Fibroblast of lung (primary cell): ENCODE measurements at places on chromosomes 16 and 17. TPM values are rescaled to one million over a fixed set of nuclear protein-coding genes. Genes with fewer than 3 reads are reported as not detected.

The LYRM9 gene
- 4.5 and 13.7 TPM in 2 replicates for polyA plus RNA-seq

The CMTM4 gene
- polyA plus RNA-seq = 6.9 and 12.8 TPM in 2 replicates

The HCRT gene
- polyA plus RNA-seq = not detected in 2 replicates

The ADPRM gene
- 8.7 and 11.3 TPM in 2 replicates for polyA plus RNA-seq

GRCh38 chr16:55846598-55847346 is 13.9 kb upstream of the CES1 start:
- DNase-seq = no peak
- H3K36me3 ChIP-seq = no peaks in the 10 kb centered on the region
- H3K27me3 ChIP-seq = no peaks in the 10 kb centered on the region

- H3K27ac ChIP-seq = no peak overlapping the region
- no peaks in the 10 kb centered on the region for H3K36me3 ChIP-seq
- H3K4me3 ChIP-seq = no peak overlapping the region
- no peak for DNase-seq
- peaks cover under 1% of the 10 kb centered on the region for H3K4me1 ChIP-seq
Measured at GRCh38 chr17:50609380-50610074, 25.2 kb upstream of the ABCC3 start.

- H3K27me3 ChIP-seq = peaks cover 6% of the 10 kb centered on the region
- H3K4me1 ChIP-seq = no peaks in the 10 kb centered on the region
- DNase-seq = no peak
- no peak overlapping the region for H3K27ac ChIP-seq
Measured at GRCh38 chr17:16936536-16937310, 35.2 kb downstream of the TNFRSF13B start.

DNA sequence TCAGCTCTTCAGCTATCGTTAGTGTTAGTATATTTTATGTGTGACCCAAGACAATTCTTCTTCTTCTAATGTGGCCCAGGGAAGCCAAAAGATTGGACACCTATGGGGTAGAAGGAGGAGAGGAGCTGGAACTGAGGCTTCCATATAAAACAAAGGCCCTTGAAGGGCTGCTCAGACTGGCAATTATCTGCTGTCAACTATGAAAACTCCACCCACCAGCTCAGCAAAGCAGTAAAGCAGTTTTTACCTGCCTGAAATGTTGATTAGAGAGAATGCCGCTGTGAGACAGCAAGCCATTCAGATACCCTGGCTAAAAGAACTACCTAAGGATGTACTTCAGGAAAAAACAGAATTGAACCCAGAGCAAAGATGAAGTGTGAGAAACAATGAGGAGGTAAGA is 45.9 kb upstream of the GNAO1 start:
- DNase-seq = no peak
- no peak overlapping the region for H3K4me3 ChIP-seq
- H3K27me3 ChIP-seq = no peaks in the 10 kb centered on the region
- H3K27ac ChIP-seq = no peak overlapping the region
- H3K4me1 ChIP-seq = no peaks in the 10 kb centered on the region

GRCh38 chr17:21573961-21574610 is 118.2 kb upstream of the KCNJ18 start:
- peak; percentile 26 for DNase-seq
- no peaks in the 10 kb centered on the region for H3K36me3 ChIP-seq
- no peaks in the 10 kb centered on the region for H3K4me1 ChIP-seq
- peak overlapping the region; percentile 73 for H3K4me3 ChIP-seq

DNA sequence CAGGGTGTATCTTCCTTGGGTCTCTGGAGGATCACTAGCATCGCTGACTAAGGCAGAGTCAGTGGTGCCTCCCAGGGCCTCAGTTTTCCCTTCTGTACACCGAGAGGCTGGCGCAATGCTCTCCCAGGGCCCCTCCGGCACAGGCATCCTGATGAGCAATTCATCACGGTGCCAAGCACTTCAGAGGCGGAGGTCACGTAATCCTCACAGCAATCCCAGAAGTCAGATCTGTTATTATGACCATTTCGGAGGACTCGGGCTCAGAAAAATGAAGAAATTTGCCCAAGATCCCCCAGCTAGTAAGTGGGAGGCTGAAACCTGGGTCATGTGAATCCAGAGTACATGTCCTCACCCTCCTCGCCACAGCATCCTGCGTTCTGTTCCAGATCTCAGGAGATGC is 46.5 kb downstream of the AIPL1 start:
- DNase-seq = no peak
- no peaks in the 10 kb centered on the region for H3K4me1 ChIP-seq
- no peaks in the 10 kb centered on the region for H3K27me3 ChIP-seq
- H3K4me3 ChIP-seq = no peak overlapping the region
- H3K27ac ChIP-seq = no peak overlapping the region

DNA sequence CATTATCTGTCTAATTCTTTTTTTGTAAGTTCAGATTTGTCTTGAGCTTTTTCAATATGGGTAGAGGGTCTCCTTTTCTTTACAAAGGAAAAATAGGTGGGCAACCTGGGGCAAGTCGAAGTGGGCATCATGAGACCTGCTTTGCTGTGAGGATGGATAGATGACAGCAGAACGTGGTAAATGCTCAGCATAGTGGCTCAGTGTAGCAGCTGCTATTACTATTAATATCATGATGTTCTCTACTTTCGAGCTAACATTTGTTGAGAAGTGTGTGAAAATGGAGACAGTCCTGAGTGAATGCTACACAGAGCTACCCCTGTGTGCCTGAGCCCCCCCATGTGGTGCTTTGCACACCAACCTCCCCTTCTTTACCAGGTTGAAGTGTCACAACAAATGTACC is 39.0 kb upstream of the LGALS9 start:
- DNase-seq = no peak
- H3K27ac ChIP-seq = no peak overlapping the region

GRCh38 chr17:49316889-49317675 is 45.0 kb downstream of the ZNF652 start:
- H3K27ac ChIP-seq = no peak overlapping the region
- no peak for DNase-seq
- H3K4me3 ChIP-seq = no peak overlapping the region
- no peaks in the 10 kb centered on the region for H3K27me3 ChIP-seq
- no peaks in the 10 kb centered on the region for H3K36me3 ChIP-seq

DNA sequence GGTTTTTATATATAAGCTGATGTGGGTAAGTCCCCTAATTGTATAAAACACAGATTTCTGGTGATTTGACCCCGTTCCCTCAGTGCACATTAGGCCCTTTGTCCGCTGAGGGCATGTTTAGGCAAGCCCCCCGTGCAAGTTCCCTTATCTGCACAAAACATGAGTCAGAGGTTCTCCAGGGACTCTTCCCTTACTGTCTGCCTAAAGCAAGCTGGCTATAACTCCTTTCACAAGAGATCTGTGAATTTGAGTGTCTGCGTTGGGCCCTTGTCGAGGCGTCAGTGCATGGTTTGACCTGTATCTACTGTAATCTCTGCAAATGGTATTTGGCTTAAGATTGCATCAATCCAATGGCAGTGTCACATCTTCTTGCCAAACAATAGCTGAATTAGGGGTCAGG is 712.8 kb downstream of the CDH8 start:
- DNase-seq = peak; percentile 0
- H3K27ac ChIP-seq = no peak overlapping the region
- no peak overlapping the region for H3K4me3 ChIP-seq
- H3K4me1 ChIP-seq = no peaks in the 10 kb centered on the region
- H3K36me3 ChIP-seq = no peaks in the 10 kb centered on the region

DNA sequence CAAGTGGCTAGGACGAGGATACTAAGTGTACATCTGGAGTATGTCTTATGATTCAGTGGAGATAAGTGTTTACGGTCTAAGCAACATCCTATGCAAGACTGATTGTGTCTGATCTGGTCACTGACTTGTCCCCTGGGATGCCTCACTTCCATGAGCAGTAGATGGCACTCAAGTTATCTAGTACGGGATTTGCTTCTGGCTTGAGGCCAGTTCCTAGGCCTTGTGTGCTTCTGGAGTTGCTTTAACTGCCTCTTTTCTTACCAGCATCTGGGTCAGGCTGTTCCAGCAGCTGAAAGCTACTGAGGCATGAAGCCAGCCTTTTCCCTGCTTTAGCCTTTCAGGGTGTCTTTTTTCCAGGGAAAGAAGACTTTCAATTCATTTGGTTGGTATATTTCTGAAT is 23.0 kb downstream of the SUPT6H start:
- peaks cover 31% of the 10 kb centered on the region for H3K36me3 ChIP-seq
- H3K27ac ChIP-seq = no peak overlapping the region
- H3K4me1 ChIP-seq = no peaks in the 10 kb centered on the region
- H3K4me3 ChIP-seq = no peak overlapping the region
- H3K27me3 ChIP-seq = no peaks in the 10 kb centered on the region

DNA sequence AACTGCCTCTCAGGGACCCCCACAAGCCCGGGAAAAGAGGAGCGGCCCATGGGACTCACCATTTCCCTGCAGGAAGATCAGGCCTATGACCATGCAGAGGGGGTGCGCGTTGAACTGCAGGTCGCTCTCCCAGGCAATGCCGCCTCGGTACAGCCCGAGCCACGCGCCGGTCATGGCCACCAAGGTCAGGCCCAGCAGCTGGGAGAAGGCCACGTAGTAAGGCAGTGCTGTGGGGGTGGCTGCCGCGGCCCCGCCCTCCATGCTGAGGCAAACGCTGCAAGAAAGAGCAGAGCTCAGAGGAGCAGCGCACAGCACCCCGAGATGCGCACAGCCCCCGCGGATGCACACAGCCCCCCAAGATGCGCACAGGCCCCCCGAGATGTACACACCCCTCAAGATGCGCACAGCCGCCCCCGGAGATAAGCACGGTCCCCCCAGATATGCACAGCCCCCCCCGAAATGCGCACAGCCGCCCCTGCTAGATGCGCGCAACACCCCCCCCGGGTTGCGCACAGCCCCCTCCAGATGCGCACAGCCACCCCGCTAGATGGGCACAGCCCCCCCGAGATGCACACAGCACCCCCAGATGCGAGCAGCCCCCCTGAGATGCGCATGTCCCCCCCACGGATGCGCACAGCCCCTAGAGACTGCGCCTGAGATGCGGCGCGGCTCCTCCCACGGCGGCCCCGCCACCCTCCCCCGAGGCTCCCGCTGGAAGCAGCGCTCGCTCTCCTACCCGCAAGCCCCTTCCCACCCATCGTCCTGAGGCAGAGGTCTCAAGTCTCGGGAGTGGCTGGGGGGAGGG is 8.6 kb downstream of the CYB561 start:
- no peak for DNase-seq
- H3K36me3 ChIP-seq = peaks cover 2% of the 10 kb centered on the region
- H3K4me1 ChIP-seq = peaks cover 15% of the 10 kb centered on the region
- H3K27me3 ChIP-seq = no peaks in the 10 kb centered on the region
- no peak overlapping the region for H3K4me3 ChIP-seq
- no peak overlapping the region for H3K27ac ChIP-seq

DNA sequence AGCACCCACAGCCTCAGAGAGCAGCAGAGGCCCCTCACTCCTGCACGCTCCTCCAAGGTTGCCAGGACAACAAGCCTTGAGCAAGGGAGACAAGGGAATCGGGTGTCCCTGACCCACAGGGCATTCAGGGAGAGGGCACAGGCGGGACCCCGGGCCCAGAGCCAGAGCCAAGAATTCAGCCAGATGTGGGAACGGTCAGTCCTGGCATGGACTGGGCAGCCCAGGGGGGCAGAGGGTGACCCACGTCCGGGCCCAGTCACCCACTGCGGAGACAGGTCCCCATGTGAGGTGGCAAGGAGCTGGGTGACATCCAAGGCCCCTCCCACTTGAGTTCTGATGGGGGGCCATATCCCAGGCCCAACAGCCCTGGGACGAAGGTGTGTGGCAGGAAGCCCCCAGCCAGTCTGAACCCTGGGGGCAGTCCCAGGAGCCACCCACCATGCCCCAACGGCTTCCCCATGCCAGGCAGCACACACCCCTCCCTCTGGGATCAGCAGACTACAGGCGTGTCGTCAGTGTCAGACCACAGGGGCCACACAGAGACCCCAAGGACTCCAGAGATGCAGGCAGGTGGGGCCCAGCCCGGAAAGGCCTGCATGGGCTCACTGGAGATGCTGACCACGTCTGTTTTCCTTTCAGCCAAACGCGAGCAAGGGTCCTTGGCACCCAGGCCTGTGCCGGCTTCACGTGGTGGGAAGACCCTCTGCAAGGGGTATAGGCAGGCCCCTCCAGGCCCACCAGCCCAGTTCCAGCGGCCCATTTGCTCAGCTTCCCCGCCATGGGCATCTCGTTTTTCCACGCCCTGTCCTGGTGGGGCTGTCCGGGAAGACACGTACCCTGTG is 23.0 kb downstream of the USP6 start:
- no peaks in the 10 kb centered on the region for H3K36me3 ChIP-seq
- no peaks in the 10 kb centered on the region for H3K27me3 ChIP-seq
- H3K4me1 ChIP-seq = no peaks in the 10 kb centered on the region

DNA sequence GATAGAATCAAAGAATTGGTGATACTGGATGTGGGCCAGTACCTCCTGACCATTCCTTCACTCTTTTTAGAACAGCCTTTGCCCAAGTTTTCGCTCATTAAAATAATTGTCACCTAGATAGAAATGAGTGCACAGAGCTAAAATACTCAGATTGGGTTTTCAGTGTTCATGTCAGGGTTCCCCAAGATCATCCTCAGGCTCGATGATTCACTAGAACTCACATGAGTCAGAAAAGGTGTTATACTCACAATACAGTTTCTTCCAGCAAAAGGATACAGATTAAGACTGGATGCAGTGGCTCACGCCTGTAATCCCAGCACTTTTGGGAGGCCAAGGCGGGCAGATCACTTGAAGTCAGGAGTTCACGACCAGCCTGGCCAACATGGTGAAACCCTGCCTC is 19.9 kb downstream of the ERCC4 start:
- H3K4me1 ChIP-seq = peaks cover 4% of the 10 kb centered on the region
- H3K27me3 ChIP-seq = no peaks in the 10 kb centered on the region
- H3K27ac ChIP-seq = no peak overlapping the region
- no peak overlapping the region for H3K4me3 ChIP-seq

GRCh38 chr16:11792410-11793241 is 4.4 kb downstream of the ZC3H7A start:
- no peaks in the 10 kb centered on the region for H3K27me3 ChIP-seq
- no peak for DNase-seq
- H3K27ac ChIP-seq = no peak overlapping the region
- H3K36me3 ChIP-seq = no peaks in the 10 kb centered on the region
- H3K4me1 ChIP-seq = no peaks in the 10 kb centered on the region

DNA sequence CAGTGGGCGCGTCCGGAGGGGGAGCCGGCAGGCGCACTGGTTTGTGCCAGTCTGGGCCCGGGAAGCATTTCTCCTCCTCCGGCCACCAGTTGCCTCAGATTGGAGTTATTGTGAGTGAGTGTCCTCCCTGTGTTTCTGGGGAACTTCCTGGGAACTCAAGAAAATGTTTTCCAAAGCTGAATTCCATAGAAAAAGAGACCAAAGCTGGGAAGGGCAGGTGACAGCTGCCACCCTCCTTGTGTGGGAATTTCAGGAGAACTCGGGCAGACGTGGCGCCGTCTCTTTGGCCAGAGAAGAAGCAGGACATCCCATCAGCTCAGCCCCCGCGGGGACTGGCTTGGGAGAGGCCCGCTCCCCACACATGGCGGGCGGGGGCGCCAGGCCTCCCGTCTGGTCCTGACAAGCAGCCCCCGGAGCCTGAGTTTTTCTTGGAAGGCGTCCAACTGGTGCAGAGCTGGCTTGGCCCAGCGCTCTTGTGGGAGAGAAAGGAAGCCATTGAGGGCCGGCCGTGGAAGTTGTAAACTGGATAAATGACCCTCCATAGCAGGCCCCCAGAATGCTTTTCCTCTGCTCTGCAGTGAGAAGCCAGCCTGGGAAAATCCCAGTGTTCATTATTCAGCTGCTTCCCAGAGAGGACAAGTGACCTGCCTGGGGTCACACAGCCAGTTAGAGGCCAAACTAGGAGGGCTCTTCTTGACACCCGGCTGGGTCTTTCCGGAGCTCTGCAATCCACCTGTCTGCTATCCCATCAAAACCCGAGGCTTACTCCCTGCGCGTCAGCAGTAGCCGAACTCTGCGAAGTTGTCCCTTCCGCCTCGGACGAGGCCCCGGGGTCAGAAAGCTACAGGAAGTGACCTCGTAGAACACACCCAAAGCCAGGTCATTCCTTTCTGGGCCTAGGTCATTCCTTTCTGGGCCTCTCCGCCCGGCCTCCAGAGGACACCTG is 39.2 kb upstream of the GSE1 start:
- H3K4me3 ChIP-seq = no peak overlapping the region
- peak overlapping the region; percentile 53 for H3K27ac ChIP-seq
- peak; percentile 84 for DNase-seq
